AG20443 (cell line): ENCODE measurements at places on chromosomes 13 and 19.
A peak's percentile ranks its signal among the peaks of the same experiment; 100 is the strongest.

GRCh38 chr13:20901668-20902437 is 693 bp downstream of the XPO4 start:
- DNase-seq: peak; percentile 49

DNA sequence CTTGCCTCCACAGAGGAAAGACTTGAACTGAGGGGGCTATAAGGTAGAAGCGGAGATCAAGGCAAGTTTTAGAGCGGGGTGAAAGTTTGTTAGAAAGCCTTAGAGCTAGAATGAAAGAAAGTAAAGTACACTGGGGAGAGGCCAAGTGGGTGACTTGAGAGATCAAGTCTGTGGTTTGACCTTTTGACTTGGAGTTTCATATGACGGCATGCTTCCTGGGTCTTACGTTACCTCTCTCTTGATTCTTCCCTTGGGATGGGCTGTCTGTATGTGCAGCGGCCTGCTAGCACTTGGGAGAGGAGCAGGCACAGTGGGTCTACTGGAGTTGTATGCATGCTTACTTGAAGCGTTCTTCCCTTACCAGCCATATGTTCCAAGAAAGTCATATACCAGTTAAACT is 1768.5 kb downstream of the PCDH9 start:
- DNase-seq: no peak

DNA sequence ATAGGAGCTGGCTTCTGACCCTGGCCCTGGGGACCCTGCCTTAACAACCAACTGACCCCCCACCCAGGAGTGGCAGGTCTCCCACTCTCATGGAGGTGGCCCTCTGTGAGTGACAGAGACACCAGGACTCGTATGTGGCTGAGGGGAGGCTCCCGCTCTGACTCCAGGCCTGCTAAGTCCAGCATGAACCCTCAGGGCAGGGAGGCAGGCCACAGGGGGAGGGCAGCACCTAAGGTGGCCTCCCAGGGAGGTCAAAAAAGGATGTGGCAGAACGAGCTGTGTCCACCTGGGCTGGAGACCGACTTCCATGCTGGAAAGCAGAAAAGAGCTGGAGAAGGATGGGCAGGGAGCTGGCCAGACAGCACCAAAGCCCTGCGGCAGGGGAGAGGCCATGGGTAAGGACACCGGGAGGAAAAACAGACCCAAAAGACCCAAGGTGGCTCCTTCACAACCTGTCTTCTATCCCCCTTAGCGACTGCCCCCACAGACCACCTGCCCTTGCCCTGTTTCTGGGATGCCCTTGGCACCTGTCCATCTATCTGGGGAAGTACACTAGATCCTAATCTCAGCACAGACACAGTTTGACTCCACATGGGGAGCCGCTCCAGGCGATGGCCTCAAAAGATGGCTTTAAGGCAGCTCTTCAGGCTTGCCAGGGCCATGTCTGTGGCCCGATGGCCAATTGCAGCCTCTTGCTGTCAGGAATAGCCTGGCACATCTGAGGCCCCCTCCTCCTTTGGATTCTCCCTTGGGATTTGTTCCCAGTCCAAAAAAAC is 10.5 kb upstream of the SLC35E1 start:
- no peak for DNase-seq

GRCh38 chr19:14782626-14783409 is 4.5 kb upstream of the ADGRE2 start:
- no peak for DNase-seq

DNA sequence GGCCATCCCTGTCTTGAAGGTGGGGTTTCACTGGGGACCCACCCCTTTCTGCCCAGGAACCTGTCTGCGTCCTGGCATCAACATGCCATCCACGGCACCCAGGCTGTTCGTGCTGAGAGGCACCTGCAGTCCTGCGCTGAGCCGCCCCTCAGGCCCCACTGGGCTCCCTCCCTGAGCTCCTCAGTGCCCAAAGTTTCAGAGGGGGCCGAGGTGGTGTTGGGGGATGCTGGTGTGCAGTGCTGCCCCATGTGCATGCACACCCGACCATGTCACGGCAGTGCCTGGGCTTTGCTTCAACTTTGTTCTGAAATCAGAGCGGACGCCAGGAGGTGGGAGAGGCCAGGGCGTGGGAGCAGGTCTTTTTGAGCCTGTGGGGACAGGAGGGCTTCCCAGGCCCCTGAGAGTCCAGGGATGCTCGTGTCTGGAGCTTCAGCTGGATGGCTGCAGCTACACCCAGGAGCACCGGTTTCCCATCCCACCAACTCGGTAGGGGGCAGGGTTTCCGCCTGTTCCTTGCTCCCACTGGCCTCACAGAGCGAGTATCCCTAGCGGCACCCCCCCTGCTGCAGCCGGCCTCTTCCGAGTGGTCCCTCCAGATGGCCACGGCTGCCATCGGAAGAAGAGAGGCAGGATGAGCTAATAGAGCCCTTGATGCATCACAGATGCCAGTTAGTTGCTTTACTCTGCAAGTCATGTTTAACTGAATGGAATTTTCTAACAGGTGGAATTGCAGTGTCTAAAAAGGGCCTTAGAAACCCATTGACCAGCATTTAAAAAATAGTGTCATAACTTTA is 44.0 kb downstream of the WDFY2 start:
- no peak for DNase-seq

DNA sequence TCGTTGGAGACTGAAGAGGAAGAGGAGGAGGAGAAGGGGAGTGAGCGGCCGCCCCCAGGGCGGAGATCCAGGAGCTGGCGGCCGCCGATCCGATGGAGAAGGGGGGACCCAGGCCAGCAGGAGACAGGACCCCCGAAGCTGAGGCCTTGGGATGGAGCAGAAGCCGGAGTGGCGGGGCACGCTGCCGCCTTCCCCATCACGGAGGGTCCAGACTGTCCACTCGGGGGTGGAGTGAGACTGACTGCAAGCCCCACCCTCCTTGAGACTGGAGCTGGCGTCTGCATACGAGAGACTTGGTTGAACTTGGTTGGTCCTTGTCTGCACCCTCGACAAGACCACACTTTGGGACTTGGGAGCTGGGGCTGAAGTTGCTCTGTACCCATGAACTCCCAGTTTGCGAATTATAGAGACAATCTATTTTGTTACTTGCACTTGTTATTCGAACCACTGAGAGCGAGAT is 1.8 kb downstream of the GADD45B start:
- DNase-seq: no peak

GRCh38 chr13:39209731-39210531 is 171.7 kb downstream of the NHLRC3 start:
- no peak for DNase-seq

GRCh38 chr13:60093425-60094019 is 70.2 kb downstream of the DIAPH3 start:
- DNase-seq: no peak

DNA sequence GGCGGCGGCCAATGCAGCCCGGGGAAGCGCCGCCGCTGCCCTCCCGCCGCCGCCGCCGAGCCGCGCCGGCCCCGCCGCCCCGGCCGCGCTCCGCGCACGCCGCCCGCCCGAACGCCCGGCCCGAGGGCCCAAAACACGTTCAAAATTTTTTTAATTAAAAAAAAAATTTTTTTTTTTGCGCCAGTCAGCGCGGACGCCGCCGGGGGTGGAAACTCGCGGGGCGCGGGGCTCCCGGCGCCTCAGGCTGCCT is 468 bp downstream of the HMGB1 start:
- no peak for DNase-seq

DNA sequence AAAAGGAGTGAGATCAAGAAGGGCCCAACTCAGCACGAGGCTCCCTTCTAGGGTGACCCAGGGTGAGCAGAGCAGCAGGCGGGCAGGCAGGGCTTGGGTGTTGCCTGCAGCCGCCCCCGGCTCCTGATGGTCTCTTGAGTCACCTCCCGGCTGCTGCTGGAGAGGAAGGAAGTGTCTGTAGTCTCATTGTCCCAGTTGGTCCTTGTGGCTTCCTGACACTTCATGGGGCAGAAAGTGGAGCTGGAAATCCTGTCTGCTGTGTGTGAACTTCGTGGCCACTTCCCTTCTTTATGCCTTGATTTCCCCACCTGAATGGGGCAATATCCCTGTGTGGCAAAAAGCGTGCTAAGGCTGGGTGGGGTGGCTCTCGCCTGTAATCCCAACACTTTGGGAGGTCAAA is 2.5 kb downstream of the MAP1S start:
- DNase-seq: peak; percentile 76
